ENCODE measurements at places on chromosomes 3 and 15.

- ATAC-seq, result no peak
Measured at GRCh38 chr3:161230621-161231171, 9.6 kb downstream of the NMD3 start.

DNA sequence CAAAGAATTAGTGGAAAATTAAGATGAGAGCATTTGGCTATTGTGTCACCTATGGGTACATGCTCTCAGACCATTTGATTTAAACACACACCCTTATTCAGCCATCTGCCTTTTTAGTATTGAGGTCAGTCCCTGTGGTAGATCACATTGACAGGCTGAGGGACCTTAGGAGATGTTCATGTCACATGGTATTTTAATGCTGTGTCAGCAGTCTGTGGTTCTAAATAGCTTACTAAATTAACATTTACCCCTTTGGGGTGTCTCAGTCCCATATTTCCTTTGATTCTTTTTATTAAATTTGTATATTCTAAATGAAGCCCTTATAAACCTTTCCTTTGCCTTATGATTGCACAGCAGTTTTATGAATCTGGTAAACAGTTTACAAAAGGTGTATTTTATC, 2.3 kb downstream of the RBM5 start:
- ATAC-seq, result no peak

DNA sequence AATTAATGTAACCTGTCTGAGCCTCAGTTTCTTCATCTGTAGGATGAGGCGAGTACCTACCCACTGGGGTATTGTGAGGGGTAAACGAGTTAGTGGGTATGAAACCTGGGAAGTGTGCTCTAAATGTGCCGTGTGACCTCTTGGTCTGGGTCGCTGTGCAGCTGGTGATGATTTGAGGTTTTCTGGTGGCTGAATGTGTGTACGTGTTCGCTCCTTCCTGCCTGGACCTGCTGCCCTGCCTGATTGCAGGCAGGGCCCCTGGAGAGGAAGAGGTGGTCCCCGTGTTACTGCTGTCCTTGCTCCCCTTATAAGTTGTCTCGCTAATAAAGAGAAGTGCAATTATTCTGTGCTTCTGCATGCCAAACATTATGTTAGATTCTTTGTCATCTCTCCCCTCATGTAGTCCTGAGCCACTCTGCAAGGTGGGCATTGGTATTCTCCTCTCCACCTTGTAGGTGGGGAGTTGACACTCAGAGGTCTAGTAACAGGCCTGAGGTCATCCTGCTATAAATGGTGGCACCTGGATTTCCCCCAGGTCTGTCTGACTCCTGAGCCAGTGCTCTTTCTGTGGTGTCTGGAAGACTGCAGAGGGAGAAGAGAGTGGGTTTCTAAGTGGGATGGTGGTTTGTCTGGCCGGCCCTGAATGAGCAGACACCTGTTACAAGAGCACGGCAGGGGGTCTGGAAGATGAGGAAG, 15.7 kb downstream of the PDIA5 start:
- no peak for ATAC-seq

GRCh38 chr3:192054881-192055280, 593.9 kb downstream of the PYDC2 start:
- no peak for ATAC-seq

DNA sequence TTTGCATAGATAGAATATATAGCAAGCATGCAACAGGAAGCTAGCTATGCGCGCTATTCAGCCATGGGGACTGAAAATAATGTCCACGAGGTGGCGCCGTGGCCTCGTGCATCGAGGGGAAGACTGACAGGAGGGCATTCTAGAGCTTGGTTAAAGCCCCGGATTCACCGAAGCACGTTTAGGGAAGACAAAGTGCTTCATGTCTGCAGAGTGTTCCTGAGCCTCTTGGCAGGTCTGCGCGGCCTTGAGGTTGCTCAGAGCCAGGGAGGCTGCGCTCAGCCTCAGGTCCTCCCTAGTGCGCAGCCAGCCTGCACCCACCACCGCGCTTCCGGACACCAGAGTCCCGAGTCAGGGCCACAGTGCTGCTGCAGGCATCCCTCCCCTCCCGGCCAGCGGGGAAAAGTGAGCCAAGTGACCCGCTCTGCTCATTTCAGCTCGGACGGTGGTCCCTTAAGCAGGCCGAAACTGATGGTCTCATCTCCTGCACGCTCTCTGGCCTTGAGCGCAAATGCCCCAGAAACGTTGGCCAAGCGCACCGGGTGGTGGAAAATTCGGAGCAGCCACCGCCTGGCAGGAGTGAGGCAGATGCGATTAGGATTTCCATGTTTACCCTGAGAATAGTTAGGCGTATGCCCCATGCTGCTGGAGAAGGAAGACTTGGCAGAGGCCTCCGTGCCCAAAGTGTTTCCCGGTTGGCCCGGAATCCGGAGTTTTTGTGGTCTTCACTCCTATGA, 24.8 kb downstream of the GABRA5 start:
- ATAC-seq, result no peak

- no peak for ATAC-seq
Measured at GRCh38 chr3:50003824-50004223, 63.9 kb downstream of the RBM6 start.
